ENCODE measurements at places on chromosomes 1 and 21. TPM values are rescaled to one million over a fixed set of nuclear protein-coding genes. Genes with fewer than 3 reads are reported as not detected.

DNA sequence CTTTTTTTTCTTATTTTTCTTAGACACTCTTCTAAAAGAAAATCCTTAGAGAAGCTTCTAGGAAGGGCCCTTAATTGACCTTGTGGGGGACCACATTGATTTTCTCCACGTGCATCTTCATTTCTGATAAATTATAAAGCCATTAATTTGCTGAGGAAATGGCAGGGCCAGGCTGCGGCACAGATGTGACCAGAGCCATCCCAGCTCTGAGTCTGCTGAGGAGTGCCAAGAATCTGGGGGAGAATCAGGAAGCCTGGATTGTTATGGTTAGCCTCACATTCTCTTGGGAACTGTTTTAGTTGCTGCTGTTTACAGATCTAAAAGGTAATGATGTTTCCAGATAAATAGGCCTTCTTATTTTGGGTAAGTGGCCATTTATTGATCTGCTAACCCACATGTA is 16.2 kb downstream of the PROX1 start:
- no peak for DNase-seq
- H3K4me1 ChIP-seq, result peaks cover 5% of the 10 kb centered on the region
- no peaks in the 10 kb centered on the region for H3K27me3 ChIP-seq
- no peak overlapping the region for H3K4me3 ChIP-seq

- no peak overlapping the region for H3K27ac ChIP-seq
- no peak for DNase-seq
- H3K4me1 ChIP-seq, result no peaks in the 10 kb centered on the region
- H3K4me3 ChIP-seq, result no peak overlapping the region
- H3K27me3 ChIP-seq, result no peaks in the 10 kb centered on the region
Observed at GRCh38 chr21:22253761-22254160, 1255.6 kb downstream of the NCAM2 start.

GRCh38 chr1:14659913-14660312 is 61.4 kb downstream of the KAZN start:
- no peaks in the 10 kb centered on the region for H3K27me3 ChIP-seq
- no peak overlapping the region for H3K4me3 ChIP-seq
- no peak overlapping the region for H3K27ac ChIP-seq
- no peaks in the 10 kb centered on the region for H3K4me1 ChIP-seq
- H3K36me3 ChIP-seq, result no peaks in the 10 kb centered on the region

DNA sequence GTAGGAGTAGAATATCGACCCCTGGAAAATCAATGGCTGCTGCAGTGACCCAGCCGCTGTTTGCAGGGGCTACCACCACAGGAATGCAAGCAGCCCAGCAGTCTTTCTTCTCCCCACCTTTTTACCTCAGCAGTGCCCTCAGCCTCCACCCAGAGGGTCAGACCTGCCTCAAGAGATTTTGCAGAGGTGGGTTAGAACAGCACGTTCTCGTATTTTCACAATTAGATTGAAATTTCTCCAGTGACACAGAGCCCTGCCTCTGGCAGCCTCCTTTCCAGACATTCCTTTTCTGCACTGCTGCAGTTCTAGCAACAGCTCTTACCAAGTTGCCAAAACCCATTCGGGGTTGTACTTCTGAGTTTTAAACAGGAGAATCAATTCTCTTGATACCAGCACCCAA is 38.3 kb upstream of the PIGV start:
- DNase-seq, result no peak
- peaks cover 18% of the 10 kb centered on the region for H3K36me3 ChIP-seq
- no peaks in the 10 kb centered on the region for H3K27me3 ChIP-seq
- H3K4me3 ChIP-seq, result no peak overlapping the region

DNA sequence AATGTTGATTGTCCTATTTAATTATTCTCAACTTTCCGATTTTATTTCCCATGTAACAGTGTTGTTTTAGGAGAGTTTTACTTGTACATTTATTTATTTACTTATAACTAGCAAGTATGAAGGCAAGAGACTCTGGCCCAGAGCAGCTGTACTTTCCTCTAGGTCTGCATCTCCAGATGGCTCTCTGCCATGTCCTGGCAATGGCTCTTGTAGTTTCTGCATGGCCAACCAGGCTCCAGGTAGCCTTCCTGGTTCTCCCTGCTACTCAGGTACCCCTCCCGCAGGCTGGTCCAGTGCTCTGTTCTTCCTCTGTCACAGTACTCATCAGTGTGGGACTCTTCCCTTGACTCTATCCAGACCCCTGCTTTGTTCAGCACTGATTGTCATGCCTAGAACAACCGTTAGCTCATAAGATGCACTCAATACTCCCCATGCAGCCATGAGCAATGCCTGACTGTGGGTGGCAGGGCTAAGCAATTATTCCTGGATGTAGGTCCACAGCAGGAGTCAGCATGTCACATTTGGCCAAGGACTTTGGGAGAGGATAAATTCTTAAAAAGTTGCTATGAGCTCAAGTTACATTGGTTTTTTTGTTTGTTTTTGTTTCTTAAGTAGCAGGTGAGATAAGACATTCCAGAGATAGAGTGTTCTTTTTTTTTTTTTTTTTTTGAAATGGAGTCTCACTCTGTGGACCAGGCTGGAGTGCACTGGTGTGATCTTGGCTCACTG is 10.9 kb upstream of the IL20 start:
- no peaks in the 10 kb centered on the region for H3K4me1 ChIP-seq
- no peak for DNase-seq
- H3K36me3 ChIP-seq, result no peaks in the 10 kb centered on the region
- H3K27ac ChIP-seq, result no peak overlapping the region
- H3K27me3 ChIP-seq, result no peaks in the 10 kb centered on the region

GRCh38 chr1:220291580-220291979 is 19.3 kb upstream of the RAB3GAP2 start:
- no peaks in the 10 kb centered on the region for H3K27me3 ChIP-seq
- H3K36me3 ChIP-seq, result no peaks in the 10 kb centered on the region
- H3K4me1 ChIP-seq, result no peaks in the 10 kb centered on the region
- DNase-seq, result no peak
- H3K4me3 ChIP-seq, result no peak overlapping the region

- no peak overlapping the region for H3K4me3 ChIP-seq
- no peaks in the 10 kb centered on the region for H3K27me3 ChIP-seq
- DNase-seq, result no peak
- no peaks in the 10 kb centered on the region for H3K4me1 ChIP-seq
Observed at GRCh38 chr1:177305040-177306018, 134.6 kb downstream of the BRINP2 start.

DNA sequence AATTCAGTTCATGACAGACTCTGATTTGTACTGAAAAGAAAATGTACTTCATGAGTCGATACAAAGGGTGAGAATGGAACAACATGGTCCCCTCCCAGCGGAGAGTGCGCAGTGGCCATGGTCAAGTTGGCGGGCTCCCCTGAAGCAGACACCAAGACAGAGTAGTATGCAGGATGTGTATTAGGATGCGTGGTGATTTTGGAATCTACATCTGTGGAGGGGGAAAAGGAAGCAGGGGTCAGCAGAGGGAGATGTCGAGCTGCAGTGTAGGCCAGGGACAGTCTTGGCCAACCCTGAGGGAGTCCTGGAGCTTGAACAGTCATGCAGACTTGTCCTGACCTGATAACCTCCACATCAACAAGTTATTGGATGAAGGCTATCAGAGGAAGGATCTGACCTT is 481.0 kb downstream of the OMA1 start:
- no peak overlapping the region for H3K4me3 ChIP-seq
- H3K27ac ChIP-seq, result no peak overlapping the region
- H3K4me1 ChIP-seq, result no peaks in the 10 kb centered on the region
- no peak for DNase-seq

DNA sequence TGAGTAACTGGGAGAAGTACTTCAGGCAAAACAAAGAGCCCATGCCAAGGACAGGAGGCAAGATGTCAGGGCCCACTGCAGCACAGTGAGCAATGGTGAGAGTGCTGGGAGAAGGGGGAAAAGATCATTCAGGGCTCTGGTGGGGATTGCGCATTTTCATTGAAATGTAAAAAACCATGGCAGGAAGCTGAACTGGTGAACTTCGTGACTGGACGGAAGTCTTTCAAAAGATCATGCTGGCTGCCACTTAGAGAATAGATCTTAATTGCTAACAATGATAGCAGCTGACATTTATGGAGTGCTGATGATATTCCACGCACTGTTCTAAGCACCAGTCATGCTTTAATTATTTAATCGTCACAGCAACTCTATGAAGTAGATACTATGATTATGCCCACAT is 107.0 kb downstream of the TGFBR3 start:
- H3K4me1 ChIP-seq, result peaks cover under 1% of the 10 kb centered on the region
- DNase-seq, result no peak
- H3K27ac ChIP-seq, result no peak overlapping the region
- no peaks in the 10 kb centered on the region for H3K36me3 ChIP-seq

GRCh38 chr21:39644062-39644560 is 31.4 kb downstream of the B3GALT5 start:
- no peak overlapping the region for H3K27ac ChIP-seq
- DNase-seq, result no peak
- H3K4me1 ChIP-seq, result no peaks in the 10 kb centered on the region
- no peaks in the 10 kb centered on the region for H3K36me3 ChIP-seq
- H3K27me3 ChIP-seq, result no peaks in the 10 kb centered on the region

DNA sequence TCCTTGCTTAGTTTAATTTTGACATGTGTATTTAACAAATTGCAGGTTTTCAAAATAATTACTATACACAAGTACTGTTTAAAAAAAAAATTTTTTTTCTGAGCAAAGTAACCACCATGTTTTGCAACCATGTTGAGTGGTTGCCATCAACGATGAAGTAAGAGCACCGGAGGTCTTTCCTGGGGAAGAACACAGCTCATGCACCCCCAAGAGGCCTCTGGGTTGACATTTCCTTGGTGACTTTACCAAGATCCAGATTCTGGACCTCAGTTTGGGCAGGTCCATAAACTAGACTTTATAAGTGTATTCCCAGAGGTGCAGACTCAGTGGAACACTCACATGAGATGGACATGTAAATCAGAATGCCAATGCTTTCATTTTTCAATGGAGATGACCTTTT is 36.8 kb upstream of the RALGPS2 start:
- H3K27ac ChIP-seq, result no peak overlapping the region
- no peak overlapping the region for H3K4me3 ChIP-seq
- no peaks in the 10 kb centered on the region for H3K27me3 ChIP-seq
- no peaks in the 10 kb centered on the region for H3K4me1 ChIP-seq

DNA sequence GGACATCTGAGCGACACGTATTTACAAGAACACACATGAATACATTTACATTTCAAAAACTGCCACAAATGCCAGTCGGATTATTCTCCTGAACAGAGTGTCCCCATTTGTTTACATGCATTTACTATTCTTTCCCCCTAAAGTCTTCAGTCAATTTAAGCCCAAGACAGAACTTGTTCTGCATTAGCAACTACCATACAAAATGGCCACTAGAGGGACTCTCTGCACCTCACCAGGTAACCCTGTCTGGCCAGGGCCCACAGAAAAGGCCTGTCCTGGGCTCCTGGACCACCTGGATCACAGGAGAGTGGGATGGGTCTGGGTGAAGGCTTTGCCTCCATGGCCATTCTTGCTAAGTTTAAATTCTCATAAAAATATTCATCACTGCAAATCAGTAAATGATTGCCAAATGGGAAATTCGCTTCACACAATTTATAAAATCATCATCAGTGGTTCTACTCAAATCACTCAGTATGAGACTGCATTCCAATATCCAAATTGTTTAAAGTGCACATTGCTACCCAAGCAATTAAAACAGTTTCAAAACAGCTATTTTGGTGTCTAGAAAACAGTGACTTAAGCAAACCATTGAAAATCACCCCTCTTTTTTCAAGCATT is 12.5 kb upstream of the GUCA2A start:
- H3K27me3 ChIP-seq, result no peaks in the 10 kb centered on the region
- H3K4me1 ChIP-seq, result peaks cover 57% of the 10 kb centered on the region
- DNase-seq, result peak; percentile 76
- no peak overlapping the region for H3K4me3 ChIP-seq

DNA sequence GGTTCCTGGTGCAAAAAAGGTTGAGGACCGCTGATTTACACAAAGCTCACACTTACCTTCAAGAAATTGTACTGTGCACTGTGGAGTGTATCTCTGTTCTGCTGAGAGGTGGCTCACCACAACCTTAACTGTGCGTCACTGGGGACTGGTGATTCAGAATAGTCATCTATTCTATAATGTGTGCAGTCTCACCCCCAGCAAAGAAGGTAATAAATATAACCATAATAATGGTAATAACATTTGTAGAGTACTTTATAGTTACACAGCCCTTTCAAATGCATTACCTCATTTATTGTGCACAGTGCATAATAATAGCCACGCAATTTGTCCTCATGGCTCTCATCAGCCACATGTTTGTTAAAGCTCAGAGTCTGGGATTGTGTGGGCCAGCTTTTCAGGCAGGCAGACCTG is 59.4 kb upstream of the DUSP10 start:
- no peaks in the 10 kb centered on the region for H3K4me1 ChIP-seq
- H3K27ac ChIP-seq, result no peak overlapping the region
- H3K4me3 ChIP-seq, result no peak overlapping the region
- H3K27me3 ChIP-seq, result no peaks in the 10 kb centered on the region
- H3K36me3 ChIP-seq, result no peaks in the 10 kb centered on the region
- DNase-seq, result no peak

DNA sequence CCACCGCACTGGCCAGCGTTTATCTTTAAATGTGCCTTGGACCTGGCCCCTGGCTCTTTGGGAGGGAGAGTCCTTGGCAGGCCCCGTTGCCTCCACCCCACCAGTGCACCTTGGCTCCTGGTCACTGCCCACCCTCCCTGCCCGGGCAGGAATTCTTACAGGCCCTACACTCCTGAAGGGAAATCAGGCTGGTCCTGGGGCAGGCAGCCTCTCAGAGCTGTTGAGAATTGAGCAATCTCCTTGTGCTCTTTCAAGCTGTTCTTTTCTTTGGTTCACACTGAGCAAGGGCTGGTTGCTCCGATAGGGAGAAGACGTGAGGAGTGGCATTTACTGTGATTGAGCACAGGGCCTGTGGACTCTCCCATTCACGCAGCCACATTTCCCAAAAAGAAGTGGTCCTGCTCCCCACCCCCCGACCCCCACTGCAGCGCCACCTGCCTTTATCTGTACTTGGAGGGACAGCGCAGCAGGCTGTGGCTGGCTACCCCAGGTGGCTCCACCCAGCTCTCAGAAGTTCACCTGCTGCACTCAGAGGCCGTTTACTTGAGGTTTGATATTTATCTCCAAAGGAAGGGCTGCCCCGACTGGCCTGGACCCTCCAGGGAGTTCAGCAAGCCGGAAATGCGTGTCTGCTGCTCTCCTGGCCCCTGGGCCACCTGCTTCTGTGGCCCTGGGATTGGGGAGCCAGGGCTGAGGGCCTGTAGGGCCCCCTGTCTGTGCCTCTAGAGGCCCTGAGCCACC is 47.8 kb downstream of the SKI start:
- H3K36me3 ChIP-seq, result peaks cover 5% of the 10 kb centered on the region
- no peaks in the 10 kb centered on the region for H3K27me3 ChIP-seq
- no peak overlapping the region for H3K4me3 ChIP-seq
- DNase-seq, result peak; percentile 77
- H3K27ac ChIP-seq, result peak overlapping the region; percentile 63

- H3K27ac ChIP-seq, result no peak overlapping the region
- H3K4me3 ChIP-seq, result no peak overlapping the region
- H3K36me3 ChIP-seq, result peaks cover 81% of the 10 kb centered on the region
Observed at GRCh38 chr1:21861602-21862429, 49.8 kb downstream of the LDLRAD2 start.

CDCP2 gene
- total RNA-seq, result not detected

LRRC71 gene
- not detected for total RNA-seq

RNF186 gene
- total RNA-seq, result 117 TPM

SRGAP2 gene
- total RNA-seq, result 15.6 TPM

TSPEAR gene
- not detected for total RNA-seq

MFAP2 gene
- 9.0 TPM for total RNA-seq

PDC gene
- not detected for total RNA-seq

All from stomach (tissue), 19 donors.